ENCODE measurements at places on chromosomes 16 and 17.

DNA sequence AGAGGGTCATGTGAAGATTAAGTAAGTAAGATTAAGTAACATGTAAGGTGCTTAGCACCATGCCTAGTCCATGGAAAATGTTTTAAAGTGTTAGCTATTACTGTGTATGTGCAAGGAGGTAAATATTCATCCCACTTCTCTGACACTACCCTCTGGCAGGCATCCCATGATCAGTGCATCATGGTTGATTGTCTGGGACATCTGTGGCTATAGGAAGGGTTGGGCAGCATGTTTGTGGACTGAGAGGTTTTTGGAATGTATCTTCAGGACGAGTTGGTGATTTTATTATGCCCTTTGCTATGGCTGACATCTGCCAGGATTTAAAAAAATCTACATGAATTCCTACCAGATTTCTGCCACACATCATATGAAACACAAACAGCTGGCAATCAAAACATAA lies 6.5 kb upstream of the TAOK1 start:
- DNase-seq, result no peak

GRCh38 chr16:75267631-75268264 lies 16.3 kb upstream of the BCAR1 start:
- DNase-seq, result peak; percentile 26

DNA sequence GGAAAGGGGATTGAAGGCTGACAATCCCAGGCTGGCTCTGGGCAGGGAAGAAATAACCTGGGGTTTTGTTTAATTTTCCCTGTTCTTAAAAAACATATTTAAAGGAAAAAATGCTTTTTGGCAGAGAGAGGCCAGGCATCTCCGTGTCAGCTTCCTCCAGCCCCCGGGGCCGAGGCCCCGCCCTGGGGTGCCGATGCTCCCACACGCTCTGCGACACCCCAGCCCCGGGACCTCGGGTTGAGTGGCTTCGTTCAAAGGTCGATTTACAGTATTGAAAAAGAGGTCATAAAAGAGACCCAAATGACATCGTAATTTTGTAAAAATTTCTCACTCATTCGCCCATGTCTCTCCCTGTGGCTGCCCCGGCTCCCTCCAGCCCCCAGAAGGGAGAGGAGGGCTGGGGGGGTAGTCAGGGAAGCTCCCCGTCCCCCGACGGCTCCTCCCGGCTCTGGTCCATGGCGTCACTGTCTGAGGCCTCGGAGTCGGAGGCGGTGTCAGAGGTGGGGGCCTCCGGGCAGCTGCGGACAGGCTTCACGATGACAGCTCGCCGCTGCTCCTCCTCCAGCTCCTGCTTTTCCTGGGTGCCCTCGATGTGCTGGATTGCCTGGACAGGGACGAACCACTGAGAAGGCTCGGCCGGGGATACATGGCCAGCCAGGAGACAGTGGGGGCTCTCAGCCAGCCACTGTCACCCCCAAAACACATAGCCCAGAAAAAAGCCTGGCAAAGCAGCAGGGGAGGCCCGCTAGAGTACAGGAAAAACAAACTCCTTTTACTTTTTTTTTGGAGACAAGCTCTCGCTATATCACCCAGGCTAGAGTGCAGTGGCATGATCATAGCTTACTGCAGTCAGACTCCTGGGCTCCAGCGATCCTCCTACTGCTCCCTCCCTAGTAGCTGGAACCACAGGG lies 14.9 kb downstream of the TFAP4 start:
- no peak for DNase-seq

DNA sequence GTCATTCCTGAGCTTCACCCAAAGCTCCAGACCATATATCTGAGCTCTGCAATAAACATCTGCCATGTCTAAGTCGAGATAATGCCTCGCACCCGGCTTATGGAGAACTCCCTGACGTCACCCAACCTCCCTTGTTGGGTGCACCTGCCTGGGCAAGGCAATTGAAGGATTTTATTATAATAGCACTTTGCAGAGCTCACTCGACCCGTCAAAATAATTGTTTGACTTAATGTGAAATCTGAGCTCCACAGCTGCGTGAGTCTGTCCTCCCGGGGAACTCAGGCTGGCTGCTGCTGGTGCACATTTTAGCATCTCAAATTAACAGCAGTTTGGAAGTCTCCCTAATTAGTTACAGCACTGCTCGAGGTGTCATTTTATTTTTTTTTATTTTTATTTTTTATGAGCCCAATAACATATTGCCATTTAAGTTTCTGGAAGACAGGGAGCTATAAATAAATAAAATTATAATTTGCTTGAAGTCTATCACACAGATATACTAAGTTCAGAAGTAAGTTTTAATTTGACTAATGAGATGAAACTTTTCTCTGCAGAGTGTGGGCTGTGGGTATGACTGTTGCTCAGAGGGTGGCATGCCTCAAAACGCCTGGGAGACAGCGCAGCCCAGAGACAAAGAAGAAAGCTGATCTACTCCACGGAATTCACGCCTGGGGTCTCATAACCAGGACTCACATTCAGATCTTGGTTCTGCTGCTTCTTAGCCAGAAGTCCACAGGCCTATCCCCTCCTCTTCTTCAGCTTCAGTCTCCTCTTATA lies 401.4 kb upstream of the C16orf82 start:
- DNase-seq, result peak; percentile 61

GRCh38 chr16:85642762-85643358 lies 29.7 kb downstream of the GSE1 start:
- no peak for DNase-seq

- no peak for DNase-seq
These were observed 30.7 kb upstream of the MED9 start for GRCh38 chr17:17445925-17446665.

DNA sequence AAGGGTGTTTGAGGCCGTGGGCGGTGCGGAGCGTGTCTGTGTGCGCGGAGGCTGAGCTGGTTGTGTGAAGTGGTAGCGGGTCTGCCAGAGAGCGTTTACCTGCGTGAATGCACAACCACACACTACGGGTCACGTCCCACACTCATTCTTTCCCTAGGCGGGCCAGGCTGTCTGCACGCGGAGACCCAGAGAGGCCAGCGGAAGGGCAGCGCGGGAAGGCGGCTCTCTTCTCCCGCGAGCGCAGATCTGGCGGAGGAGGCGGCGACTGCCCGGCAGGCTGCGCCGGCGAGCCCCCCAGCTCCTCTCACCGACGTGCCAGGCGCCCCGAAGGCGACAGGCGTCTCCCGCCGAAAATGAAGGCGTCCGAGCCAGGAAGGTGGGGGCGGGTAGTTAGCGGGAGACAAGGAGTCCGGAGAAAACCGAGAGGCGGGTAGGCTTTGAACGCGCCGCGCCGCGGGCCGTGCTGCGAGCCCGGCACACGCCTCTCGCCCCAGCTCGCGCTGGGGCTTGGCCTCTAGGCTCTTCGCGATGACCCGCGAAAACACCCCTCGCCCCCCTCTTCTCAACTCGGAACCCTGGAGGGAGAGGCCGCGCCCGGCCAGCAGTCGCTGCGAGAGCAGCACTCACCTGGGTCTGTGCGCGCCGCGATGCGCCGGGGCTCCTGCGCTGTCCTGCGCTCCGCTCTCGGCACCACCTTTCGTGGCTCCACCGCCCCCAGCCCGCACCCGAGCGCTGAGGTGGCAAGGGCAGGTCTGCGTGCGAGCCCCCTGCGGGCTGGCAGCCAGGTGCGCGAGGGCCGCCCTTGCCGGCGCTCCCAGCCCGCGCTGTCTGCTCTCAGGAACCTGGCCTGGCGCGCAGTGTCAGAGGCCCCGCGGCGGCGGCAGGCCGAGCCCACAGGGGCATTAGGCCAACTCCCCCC lies 2.0 kb upstream of the FOXF1 start:
- no peak for DNase-seq

DNA sequence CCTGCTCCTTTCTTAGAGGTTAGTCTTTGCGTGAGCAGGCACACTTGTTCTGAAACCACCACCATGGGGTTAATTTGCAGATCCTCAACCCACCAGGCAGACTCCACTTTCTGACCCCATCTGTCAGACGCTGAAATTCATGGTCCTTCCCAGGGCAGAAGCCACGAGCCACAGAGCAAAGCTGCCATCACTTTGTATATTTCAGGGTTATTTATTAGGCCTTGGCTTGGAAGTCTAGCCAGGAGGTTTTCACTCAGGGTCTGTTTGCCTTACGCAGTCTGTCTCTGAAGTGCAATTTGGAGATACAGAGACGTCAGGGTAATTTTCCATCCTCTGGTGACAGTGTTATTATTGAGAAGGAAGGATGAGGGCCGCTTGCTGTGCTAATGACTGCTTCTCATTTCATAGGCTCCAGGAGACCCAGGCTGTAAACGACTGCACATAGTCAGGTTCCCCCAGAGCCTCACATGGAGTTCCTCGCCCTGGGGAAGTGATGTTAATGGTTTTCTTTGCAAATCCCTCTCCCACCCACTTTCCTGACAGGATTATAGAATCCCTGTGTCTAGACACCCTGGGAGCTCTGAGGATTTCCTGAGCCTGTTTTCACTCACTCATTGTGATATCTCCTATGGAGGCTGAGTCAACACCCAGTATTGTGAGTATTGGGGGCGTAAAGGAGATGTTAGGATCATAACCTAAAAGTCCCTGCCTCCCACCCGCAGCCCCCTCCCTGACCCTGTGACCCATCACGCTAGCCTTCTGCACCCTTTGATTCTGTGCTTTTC lies 269.0 kb downstream of the ABCC12 start:
- no peak for DNase-seq

DNA sequence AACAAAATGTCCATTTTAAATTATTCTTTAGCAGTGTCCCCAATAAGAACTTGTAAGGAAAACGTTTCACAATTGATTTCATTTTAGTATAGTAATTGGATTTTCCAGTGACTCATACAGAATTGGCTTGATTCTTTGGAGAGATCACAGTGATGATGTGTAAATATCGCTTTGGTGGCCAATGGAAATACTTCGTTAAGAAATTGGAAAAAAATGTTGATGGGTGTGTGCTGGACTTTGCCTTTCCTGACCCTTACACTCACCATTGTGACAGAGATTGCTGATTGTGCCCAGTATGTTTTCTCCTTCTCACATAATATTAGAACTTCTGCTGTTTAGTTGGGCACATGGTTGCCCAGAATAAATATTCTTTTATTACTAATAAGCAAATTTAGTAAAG lies 7.4 kb upstream of the EFCAB13 start:
- DNase-seq, result no peak

DNA sequence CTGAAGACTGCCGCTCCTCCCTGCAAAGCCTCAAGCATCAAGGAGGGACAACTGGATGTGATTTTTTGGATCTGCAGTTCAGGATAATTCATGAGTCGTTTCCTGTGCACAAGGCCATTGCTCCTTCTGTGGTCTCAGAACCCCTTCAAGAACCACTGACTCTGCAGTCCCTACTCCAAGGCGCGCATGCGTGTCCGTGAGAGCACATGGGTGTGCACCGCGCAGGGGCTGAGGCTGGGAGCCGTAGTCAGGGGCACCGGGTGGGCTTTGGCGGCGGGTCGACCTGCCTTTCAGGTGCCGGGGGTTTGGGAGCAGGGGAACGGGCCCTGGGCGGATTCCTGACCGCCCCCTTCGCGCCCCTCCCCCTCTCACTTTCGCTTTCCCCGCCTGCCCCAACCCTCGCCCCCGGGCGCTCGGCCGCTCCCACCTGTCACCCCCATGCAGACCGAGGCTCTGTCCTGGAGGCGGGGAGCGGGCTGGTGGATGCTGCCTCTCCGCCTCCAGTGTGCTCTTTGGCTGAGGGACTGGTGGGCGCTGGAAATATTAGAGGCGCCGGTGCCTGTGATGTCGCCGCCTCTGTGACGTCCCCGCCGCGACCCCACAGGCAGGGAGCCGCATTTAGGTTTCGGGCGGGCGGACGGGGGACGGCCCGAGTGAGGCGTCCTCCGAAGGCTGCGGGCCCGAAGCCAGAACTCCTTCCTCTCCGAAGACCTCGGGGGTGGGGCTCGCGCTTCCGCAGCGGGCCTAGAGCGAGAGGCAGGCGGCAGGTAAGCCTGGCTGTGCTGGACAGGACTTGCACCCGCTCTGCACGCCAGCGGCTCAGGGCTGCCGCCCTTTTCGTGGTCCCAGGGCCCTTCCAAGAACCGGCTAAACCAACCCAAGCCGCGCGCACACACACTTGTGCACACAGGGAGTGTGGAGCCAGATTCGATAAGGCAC lies at the start of gene SPATA32:
SPATA32 (minus strand) TSS at position 518 of the 939 bp plus-strand sequence; CDS start at position 440, 78 bp downstream.
- DNase-seq, result no peak

DNA sequence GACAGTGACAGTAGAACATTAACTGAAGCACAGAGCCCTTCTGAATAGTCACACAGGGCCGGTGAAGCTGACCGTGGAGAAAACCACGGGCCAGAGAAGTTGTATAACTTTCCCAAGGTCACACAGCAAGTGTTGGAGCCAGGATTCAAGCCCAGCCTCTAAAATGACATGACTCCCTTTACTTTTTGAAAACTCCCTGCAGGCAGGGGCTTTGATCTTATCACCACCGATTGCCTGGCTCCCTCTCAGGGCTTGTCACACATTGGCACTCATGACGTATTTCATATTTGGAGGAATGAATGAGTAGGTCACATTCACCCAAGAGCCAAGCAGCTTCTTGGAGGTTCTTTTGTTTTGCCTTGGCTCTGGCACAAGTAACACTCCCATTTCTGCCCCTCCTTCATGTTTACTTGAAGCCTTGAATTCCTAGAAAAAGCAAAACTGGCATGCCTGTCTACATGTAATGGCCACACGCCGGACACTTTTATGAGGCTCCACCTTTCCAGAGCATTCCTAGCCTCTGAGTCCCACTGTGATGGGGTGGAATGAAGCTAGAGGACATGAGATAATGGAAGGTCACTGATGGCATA lies 13.3 kb upstream of the RBBP6 start:
- DNase-seq, result no peak

DNA sequence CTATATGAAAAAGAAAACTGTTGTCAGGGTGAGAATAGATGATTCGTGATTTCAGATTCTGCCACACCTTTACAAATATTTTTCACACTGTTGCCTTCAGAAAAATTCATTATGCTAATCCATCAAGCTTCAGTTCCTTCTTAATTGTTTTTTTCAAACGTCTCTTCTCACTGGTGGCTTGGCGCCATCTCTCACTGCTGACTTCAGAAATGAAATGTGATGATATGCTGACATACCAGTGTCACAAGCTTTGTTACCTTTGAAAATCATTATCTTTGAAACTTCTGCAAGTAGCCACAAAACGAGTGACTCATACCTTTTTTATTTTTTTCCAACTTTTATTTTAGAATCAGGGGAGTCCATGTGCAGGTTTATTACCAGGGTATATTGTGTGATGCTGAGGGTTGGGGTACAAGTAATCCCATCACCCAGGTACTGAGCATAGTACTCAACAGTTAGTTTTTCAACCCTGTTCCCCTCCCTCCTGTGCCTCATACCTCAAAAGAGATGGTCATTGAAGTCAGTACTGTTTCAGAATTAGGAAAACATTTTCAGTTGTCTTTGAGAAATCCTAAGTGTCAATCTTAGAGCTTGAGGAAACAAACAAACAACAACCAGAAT lies 14.0 kb upstream of the KRT222 start:
- no peak for DNase-seq

- no peak for DNase-seq
These were observed 10.5 kb downstream of the C17orf75 start for GRCh38 chr17:32331243-32332040.

DNA sequence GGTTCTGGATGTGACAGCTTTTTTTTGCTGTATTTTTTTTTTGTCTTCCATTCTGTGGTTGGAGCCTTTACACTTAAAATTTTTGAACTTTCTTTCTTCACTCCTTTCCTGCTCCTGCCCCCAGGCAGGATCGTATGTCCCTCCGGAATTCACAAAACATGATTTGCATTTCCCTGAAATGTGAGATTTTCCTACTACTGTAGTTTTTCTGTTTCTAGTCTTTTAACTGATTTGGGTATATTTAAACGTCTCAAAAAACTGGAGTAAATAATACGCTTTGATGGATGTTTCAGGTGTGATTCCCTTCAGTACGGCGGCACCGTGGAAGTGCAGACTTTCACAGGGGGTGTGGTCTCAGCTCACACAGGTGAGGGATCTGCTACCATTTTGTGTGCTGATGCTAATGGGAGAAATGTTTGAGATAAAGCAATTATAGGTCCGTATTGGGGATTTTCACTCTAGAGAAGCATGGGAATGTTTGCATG lies 686 bp downstream of the SRCAP start:
- no peak for DNase-seq

GRCh38 chr17:78108726-78109488 lies 19.6 kb downstream of the TMC6 start:
- DNase-seq, result no peak

Data from NCI-H187 (cell line).